Psoas muscle (tissue), 8 donors: ENCODE measurements at places on chromosomes 11 and 22. TPM values are rescaled to one million over a fixed set of nuclear protein-coding genes. Genes with fewer than 3 reads are reported as not detected.

GRCh38 chr11:116148056-116148455 lies 624.7 kb downstream of the BUD13 start:
- no peak for DNase-seq

GRCh38 chr11:120801801-120802689 lies 221.9 kb upstream of the TBCEL start:
- no peak for DNase-seq

- DNase-seq, result no peak
Observed at GRCh38 chr22:37218771-37219411, 6.6 kb upstream of the SSTR3 start.

DNA sequence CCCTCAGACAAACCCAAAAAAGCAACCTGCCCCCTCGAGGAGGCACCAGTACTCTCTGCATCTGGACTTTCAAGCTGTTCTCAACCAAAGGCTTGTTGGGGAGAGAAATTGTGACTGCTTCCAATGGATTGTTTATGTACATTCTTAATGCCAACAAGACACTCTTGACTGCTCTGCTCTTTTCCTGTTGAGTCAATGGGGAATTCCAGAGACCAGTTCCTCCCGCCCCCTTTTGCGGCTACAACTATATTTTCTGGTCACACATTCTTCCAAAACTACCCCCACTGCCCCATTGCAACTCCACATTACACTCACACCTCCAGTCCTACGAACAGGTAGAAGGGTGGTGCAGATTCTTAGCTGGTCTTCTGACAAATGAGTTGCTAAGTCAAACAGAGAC lies 187.0 kb downstream of the DSCAML1 start:
- DNase-seq, result no peak

- no peak for DNase-seq
Observed at GRCh38 chr22:40819599-40820140, 524 bp upstream of the SLC25A17 start.

- no peak for DNase-seq
Observed at GRCh38 chr11:44725757-44726282, 942 bp upstream of the TSPAN18 start.

DNA sequence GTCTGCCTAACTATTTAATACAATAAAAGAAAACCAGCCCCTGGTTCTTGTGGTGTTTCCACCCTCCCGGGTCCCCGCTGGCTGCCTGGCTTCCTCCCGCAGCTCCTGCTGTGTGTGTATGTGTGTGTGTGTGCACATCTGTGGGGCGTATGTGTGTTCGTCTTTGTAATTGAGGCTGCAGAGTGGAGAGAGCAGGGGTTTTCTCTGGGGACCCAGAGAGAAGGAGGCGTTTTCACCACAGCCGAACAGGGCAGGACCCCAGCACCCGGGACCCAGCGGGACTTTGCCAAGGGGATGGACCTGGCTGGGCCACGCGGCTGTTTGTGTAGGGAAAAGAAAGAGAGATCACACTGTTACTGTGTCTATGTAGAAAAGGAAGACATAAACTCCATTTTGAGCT lies 42.7 kb downstream of the IGLL1 start:
- DNase-seq, result peak; percentile 27

DNA sequence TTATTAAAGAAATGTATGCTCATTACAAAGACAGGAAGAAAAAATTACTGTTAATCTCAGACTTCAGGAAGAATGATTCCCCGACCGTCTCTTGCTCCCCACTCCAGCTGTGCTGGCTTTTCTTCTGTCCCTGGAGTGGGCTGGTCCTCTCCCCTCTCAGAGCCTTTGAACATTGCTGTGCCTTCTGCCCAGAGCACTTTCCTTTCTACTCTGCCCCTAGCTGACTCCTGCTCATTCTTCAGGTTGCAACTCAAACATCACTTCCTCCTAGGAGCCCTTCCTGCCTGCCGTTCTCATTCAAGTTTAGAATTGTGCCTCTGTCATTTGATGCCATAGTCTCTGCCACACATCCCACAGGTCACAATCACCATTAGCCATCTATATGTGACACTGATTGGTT lies 329.5 kb downstream of the MIAT start:
- no peak for DNase-seq

DNA sequence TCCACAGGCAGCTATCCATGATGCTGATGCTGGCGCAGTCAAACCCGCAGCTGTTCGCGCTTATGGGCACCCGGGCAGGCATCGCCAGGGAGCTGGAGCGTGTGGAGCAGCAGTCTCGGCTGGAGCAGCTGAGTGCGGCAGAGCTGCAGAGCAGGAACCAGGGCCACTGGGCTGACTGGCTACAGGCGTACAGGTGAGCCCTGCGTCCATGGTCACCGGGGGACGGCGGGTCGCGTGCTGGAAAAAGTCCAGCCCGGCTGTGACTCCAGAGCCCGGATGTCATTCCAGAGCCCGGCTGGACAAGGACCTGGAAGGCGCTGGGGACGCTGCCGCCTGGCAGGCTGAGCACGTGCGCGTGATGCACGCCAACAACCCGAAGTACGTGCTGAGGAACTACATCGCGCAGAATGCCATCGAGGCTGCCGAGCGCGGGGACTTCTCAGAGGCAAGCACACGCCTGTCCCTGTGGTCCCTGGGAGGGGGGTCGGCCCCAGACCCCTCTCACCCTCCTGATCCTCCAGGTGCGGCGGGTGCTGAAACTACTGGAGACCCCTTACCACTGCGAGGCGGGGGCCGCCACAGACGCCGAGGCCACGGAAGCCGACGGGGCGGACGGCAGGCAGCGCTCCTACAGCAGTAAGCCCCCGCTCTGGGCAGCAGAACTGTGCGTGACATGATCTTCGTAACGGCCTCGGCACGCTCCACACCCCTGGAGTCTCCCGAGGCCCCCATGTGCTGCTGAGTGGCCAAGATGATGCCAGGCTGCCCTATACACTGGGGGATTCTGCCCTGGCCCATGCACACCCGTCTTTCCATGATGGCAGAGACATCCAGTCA lies 16.1 kb downstream of the SELENOO start:
- DNase-seq, result peak; percentile 54

DNA sequence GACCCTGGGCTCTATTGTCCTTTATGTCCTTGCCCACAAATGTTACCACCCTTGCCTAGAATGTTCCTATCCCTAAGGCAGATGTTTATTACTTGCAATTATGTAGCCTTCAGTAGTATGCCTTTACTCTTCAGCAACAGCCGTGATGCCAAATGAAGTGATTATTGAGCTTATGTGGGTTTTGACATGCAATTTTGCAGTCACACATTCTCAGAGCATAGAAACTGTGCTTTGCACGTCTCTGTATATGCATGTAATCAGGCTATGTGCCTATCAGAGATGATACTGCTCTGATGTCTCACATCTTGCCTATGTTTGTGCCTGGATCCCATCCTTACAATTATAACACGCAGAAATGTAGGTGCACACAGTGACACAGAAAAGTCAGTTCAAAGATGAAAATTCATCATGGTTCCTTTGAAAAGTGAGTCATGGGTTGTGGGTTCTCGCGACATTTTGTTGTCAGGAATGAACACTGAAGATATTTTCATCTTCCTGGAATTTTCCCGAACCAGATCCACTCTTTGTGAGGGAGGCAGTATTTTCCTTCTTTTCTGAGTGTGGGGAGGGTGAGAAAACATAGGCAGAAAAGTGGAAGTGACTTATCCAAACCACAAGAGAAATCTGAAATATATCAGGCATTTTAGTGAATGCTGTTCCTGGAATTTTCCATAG lies 81.1 kb downstream of the BMAL1 start:
- no peak for DNase-seq

DNA sequence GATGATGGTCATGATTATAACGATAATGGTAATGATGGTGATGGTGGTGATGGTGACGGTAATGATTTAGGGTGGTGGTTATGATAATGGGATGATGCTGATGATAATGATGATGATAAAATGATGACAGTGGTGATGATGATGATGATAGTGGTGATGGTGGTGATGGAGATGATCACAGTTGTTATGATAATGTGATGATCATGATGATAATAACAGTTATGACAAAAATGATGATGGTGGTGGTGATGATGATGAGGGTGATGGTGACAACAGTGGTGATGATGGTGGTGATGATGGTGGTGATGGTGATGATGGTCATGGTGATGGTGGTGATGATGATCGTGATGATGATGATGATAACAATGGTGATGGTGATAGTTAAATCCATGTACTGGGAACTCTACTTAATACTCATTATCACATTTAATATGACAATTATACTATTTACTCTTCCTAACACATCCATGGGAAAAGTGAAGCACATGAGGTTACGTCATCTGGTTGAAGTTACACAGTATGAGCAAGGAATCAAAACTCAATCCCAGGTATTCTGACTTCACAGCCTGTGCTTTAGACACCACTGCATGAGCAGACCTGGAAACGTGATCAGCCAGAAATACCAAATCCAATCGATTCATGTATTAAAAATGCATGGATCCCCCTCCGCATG lies 322.2 kb downstream of the BRD1 start:
- DNase-seq, result no peak

DNA sequence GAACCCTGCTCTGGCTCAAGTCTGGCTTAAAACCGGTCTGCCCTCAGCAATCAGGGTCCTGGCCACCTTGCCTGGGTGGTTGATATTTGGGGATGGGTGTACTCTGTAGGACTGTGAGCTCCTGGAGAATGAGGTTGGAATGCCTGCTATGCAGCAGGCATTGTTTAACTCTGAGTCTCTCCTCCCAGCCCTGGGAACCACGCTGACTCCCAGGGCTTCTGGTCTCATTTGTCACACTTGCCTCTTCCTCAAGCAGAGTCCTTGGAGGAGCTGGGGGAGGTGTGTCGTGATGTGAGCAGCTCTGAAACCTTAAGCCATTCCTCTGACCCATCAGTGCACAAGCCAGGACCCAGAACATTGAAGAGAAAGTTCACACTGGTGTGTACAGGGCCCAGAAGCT lies 340.1 kb downstream of the MN1 start:
- DNase-seq, result no peak

GRCh38 chr22:33028234-33028633 lies 29.9 kb downstream of the SYN3 start:
- no peak for DNase-seq

DNA sequence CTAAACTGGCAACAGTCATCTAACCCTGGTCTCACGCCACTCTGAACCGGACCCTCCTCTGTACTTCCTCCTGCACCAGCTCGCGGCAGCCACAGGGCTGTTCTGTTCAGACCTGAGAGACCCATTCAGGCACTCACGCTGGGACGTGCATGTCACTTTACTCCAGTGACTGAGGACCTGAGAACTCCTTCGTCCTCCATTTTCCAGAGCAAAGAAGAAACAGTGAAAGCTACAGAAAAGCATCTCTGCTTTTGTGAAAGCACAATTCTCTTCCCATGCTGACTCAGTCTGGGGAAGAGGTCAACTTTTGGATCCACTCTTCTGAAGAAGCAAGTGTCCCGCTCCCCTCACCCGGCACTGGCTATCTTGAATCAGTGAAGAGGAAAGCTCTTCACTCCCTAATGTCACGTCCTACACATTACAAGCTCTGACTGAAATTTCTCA lies 24.5 kb downstream of the PISD start:
- no peak for DNase-seq

- no peak for DNase-seq
Observed at GRCh38 chr11:38543311-38543710, 1945.3 kb upstream of the RAG2 start.

- no peak for DNase-seq
Observed at GRCh38 chr11:30983776-30984441, 385.6 kb downstream of the DCDC1 start.

GRCh38 chr11:16899708-16900303 lies 114.4 kb downstream of the PLEKHA7 start:
- DNase-seq, result no peak

DNA sequence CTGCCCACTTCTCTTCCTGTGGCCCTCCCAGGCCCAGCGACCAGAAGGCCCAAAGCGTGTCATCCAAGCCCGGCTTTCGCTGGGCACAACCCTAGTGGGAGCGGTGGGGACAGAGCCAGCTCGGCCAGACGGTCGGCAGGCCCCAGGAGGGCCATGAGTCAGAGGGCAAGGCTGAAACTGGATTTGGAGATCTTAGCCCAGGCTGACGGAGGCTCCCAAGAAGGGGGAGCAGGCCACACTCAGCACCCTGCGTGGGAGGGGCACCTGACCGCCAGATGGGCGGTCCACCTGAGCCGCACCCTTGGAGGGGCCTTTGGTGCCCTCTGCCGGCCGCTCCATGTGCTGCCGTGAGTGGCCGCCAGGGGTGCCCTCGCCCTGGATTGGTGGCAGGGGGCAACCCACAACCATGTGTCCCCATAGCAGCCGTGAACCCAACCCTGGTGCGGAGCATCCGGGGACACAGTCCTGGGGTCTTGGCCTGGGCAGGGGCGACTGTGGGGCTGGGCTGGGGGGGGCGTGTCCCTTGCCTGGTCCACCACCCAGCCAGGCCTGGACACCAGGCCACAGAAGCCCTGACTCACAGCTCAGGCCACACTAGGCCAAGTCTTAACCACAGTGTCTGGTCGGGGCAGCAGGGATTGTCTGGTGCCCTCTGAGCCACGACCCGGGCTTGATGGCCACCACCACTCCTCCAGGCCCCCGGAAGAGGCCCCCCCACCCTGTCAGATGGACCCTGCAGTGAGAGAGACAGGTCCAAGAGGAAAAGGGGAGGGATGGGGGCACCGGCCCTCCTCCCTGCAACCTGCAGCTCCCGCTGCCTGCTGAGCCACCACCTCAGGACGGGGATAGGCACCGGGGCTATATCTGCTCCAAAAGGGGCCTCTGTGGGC lies 19.2 kb upstream of the TALDO1 start:
- peak; percentile 88 for DNase-seq

DNA sequence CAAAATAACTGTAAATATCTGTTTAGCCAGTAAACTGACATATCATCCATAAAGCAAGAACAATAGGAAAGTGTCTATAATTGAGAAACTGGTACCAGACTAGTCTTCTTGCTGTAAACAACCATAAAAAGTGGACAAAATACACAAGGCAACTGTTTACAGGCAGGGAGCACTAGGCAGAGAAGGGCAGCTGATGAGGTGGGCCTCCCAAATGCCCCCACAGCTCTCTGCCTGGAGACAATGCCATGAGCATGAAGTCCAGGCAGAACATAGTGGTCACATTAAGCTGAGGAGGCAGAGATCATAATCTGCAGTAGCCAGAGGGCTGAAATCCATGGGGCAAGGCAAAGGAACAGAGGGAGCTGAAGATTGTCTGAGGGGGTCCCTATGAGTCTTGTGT lies 30.7 kb downstream of the TBX1 start:
- no peak for DNase-seq

- no peak for DNase-seq
Observed at GRCh38 chr11:129644326-129644725, 171.3 kb upstream of the TMEM45B start.

The SCGB1D1 gene
- total RNA-seq, result not detected

The E2F8 gene
- 1.4 TPM for total RNA-seq

The ARHGAP20 gene
- total RNA-seq, result 5.9 TPM

The OR52H1 gene
- total RNA-seq, result not detected

The OOSP3 gene
- not detected for total RNA-seq

The UBQLN3 gene
- not detected for total RNA-seq

The HPX gene
- total RNA-seq, result not detected

The SCUBE1 gene
- total RNA-seq, result 0.10 TPM

The LDHAL6A gene
- total RNA-seq, result not detected

The UBQLNL gene
- not detected for total RNA-seq

The KIRREL3 gene
- total RNA-seq, result not detected

The KREMEN1 gene
- 17.5 TPM for total RNA-seq

The LARGE1 gene
- total RNA-seq, result 65.8 TPM

The KCNJ11 gene
- 93.2 TPM for total RNA-seq

The MUC5AC gene
- not detected for total RNA-seq

The CD248 gene
- total RNA-seq, result 9.4 TPM
